ENCODE measurements at places on chromosomes 3 and 15.

DNA sequence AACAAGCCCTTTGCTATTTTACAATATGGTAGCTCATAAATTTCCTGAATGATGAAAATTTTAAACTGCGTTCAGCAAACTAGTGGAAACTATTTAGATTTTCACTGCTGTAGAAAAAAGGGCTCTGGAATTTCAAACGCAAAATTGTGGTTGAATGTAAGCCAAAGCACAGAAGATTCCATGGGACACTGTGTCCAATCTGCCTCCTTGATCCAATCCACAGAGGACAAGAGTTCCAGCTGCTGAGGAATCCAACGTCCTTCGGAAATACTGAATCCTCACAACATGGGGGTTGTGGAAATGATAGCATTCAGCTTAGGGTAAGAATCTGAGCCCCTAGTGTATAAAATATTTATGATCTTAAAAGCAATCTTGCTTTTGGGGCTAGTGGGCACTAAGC, 161.0 kb downstream of the PLD1 start:
- no peak for DNase-seq

DNA sequence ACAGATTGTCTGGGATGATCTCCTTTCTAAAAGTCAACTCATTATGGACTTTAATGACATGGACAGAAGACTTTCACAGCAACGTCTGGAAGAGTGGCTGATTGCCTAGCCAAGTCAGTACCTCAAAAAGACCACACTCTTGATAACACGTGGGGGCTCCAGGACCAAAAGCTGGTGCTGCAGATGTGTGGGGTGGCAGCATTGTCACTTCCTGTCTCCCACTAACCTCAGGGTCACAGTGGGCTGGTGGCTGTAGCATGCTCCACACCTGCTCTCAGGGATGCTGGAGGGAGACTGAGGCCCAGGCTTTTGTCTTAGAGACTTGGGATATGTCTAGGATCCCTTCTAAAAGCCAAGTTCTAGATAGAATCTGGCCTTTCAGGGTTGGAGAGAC, 118.1 kb downstream of the APBA2 start:
- no peak for DNase-seq

DNA sequence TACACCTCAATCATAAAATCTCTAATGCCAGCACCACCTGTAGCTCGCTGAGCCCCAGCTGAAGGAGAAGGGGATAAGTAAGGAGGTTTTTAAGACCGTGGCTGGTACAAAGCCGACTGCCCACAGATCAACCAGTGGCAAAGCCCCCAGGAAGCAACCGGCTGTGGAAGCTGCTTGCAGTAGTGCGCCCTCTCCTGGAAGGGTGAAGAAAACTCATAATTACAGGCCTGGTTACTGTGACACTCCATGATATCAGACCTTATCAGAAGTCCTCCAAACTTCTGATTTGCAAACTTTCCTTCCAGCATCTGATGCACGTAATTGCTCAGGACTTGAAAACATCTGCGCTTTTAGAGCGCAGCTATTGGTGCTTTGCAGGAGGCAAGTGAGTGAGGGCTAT, 63.1 kb upstream of the MCTP2 start:
- no peak for DNase-seq

DNA sequence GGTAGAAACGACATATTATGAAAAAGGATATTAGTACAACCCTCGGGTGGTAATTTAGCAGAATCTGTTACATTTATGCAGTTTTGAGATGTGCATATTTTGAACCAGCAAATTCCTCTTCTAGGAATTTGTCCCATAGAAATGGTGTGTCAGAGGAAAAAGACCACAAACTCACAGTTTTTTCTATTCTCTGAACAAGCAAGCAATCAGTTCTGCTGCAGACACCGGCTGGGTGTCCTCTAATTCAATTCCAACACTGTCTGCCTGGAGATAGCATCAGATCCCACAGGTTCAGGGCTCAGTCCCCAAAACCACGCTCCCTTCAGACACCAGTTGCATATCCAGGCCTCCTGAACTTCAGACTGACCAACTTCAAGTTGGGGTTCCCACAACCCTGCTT, 36.4 kb downstream of the APH1B start:
- no peak for DNase-seq

- no peak for DNase-seq
Observed at GRCh38 chr15:62833646-62834045, 208.9 kb upstream of the TPM1 start.

DNA sequence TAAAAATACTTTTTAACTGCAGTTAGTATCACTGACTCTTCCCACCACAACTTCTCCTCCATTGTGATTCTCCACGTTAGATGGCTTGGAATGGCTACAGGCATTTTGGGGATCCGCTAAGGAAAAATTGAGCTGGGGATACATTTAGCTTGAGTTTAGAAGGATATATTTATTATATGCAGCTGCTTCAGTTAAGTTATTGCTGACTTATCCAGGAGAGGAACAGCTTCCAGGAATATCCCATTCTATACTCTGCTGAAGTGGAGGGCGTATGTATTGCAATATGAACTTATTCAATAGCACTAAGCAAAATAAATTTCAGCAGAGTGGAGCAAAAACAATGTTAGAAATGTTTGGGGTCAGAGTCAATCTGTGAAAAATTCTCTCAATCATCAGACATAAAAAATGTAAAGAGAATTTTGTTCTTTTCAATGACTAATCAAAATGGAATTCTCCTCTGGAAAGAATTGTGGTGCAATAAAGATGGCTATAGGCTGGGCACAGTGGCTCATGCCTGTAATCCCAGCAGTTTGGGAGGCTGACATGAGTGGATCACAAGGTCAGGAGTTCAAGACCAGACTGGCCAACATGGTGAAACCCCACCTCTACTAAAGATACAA, 84.7 kb downstream of the NCEH1 start:
- DNase-seq: no peak

DNA sequence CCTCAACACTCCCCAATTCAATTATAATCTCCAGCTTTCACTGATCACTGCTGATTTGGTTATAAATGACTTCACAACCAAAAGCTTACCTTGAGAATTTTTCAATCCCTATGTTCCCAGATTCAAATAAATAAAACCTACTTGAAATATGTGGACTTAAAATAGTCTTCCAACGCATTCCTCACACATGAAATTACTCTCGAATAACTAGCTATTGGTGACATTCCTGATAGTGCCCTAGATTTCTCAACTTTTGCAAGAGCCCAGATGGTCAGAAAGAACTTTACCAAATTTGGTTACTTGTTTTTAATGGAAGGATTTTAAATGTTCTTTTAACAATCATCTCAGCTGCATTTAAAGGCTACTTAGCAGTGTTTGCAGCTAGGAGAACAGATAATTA, 605.5 kb downstream of the FHIT start:
- DNase-seq: no peak

GRCh38 chr3:86937306-86937791, 53.6 kb downstream of the VGLL3 start:
- DNase-seq: peak; percentile 83

DNA sequence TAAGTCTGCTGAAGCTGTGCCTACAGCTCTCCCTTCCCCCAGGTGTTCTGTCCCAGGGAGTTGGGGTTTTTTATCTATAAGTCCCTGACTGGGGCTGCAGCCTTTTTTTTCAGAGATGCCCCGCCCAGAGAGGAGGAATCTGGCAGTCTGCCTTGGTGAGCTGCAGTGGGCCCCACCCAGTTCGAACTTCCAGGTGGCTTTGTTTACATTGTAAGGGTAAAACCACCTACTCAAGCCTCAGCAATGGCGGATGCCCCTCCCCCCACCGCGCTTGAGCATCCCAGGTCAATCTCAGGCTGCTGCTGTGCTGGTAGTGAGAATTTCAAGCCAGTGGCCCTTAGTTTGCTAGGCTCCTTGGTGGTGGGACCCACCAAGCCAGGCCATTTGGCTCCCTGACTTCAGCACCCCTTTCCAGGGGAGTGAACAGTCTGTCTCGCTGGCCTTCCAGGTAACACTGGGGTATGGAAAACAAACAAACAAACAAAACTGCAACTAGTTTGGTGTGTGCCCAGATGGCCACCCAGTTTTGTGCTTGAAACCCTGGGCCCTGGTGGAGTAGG, 189.4 kb downstream of the MFSD1 start:
- DNase-seq: no peak

DNA sequence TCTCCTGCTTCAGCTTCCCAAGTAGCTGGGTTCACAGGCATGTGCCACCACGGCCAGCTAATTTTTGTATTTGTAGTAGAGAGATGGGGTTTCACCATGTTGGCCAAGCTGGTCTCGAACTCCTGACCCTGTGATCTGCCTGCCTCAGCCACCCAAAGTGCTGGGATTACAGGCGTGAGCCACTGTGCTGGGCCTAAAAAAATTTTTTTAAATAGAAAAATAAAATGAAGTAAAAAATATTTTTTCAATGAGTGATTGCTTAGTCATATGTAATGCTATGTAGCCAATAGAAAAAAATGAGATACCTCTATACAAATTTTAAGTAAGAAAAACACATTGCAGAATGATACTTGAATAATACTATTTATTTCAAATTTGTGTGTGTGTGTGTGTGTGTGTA, 27.9 kb upstream of the SLC30A4 start:
- peak; percentile 8 for DNase-seq

DNA sequence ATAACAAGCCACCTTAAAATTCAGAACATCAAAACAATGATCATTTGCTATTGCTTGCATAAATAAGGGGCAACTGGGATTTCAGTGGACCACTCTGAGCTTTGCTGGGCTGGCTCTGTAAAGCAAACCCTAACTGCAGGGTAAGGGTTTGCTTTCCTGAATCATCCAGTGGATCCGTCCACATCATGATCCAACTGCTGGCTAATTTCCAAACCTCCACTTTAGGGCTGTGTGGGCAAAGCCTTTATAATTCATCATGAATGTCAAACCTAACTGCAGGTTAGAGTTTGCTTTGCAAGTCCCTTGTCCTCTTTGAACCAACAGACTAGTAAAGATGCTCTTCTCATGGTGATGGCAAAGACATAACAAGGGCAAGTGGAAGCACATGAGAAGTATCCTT, 76.1 kb downstream of the SYNPR start:
- DNase-seq: no peak

DNA sequence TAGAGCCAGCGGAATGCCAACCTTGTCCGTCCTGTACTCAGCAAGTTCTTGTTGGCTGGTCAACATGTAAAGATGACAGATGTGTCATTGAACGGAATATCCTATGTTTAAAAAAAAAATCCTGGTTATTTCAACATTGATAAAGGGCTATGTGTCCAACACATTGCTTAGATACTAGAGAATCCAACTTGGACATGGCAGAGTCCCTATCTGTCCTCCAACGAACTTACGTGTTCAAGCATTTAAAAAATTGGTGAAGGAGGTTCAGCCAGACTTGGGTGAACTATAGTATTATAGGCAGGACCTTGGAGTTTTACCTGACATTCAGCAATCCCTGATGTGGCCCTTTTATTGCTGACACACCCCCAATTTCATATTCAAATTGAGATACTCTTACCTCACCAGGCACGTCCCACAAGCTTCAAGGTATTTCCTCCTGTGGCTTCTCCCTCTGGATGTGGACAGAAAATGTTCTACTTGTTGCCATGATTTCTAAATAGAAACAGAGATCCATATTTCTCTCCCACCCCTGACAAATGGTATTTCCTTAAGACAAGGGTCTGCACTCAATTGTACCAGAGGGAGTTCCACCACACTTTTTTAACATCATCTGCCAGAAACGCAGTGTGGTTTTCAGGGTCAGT, 207.7 kb upstream of the TPM1 start:
- DNase-seq: no peak

GRCh38 chr3:154228561-154229216, 95.6 kb downstream of the DHX36 start:
- DNase-seq: no peak

DNA sequence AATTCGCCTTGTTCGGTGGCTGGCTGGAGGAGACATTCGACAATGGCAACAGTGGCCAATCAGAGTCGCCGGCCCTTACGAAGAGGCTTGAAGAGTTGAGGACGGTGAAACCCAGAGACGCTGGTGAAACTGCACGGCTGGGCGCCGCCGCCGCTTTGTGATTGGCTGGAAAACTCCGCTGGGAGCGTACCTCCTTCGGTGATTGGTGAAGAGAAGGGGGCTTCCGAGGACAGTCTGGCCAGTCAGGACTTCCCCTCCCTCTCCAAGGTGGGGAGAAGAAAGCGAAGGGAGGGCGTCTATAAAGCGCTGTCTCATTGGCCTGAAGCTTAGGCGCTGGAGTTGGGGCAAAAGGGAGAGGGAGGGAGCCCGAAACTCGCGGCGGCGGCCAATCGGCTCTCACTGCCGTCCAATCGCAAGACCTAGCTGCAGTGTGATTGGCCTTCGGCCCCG, 554 bp upstream of the GSK3B start:
- peak; percentile 100 for DNase-seq

DNA sequence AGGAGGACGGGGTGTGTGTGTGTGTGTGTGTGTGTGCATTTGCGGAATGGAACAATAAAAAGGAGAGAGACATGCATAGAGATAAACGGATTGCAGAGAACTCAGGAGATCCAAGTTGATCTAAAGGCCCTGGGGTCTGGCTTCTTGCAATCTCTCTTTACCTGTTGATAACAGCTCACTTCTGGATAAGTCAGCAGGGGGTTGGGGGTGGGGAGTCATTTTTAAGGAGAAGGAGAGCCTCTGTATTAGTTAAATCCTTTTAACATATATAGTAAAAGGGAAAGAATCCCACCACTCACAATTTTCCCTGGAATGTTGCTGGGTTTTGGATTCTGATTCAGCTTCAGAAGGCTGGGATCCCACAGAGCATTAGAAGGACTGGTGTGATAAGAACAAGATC, 87.5 kb upstream of the MITF start:
- DNase-seq: no peak

GRCh38 chr15:42359249-42359648, at the start of gene CAPN3:
TSS of gene CAPN3 (plus strand) at chr15:42359501. CDS start at chr15:42359806, 305 bp downstream.
- DNase-seq: no peak

DNA sequence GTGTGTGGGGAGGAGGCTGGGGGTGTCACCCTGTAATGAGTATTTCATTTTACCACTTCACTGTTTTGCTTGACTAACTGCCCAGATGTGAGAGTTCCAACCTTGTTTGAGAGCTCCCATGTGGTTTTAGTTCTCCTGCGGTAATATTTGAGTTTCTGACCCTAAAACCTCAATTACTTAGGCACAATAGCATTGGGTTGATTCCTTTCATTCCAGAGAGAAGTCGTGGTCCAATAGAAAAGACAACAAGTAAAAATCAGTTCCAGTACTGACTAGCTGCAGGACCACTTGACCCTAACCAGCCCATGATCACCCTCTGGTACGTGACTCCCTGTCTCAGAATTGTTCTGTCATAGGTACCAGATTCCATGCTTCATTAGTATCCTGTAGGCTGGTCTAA, 630.4 kb downstream of the CADM2 start:
- DNase-seq: peak; percentile 85

DNA sequence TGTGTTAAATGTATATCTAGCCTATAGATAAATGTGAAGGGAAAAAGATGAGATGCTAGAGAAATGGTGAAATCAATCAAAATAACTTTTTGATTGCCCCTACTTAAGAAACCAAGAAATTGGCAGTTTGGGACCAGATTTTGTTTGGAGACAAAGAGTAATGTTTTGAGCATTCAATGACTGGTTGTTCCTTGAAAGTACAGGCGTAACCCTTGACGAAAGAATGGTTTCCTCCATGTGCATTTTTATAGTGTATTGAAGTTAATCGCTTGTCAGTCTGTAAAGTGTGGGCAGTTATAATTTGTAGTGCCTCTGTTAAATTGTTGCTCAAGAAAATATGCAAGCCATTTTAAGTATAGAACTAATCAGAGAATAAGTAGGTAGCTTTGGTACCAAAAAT, 1.2 kb downstream of the KIF23 start:
- DNase-seq: no peak

Measured in non-pigmented ciliary epithelial cell (primary cell).